Umbilical cord (tissue), 2 donors: ENCODE measurements at places on chromosomes 6 and 20.

DNA sequence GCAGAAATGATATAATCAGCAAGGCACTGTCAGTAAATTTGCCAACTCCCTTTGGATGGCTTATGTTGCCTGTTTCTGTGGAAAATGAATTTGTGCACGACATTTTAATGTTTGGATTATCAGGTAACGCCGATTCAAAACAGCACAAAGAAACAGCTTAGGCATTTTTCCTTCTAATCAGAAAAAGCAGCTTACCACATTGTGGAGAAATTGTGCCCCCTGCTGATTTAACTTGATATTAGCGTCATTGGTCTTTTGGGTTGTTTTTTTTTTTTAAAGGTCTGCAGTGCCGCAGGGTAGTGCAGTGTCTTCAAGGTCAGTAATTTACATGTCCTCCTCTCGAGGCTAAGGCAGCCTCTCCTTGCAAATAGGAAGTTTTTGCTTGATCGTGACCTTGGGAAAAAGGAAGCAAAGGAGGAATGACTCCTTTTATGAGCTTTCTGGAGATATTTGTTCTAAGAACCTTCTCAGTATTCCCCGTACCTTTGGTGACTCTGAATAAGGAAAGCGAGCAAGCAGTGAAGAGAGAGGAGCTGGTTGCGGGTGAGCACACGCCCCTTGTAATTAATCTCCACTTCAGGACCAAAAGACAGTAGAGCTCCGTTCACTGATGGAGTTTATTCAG lies 79.1 kb downstream of the ELOVL4 start:
- DNase-seq, result peak; percentile 90

DNA sequence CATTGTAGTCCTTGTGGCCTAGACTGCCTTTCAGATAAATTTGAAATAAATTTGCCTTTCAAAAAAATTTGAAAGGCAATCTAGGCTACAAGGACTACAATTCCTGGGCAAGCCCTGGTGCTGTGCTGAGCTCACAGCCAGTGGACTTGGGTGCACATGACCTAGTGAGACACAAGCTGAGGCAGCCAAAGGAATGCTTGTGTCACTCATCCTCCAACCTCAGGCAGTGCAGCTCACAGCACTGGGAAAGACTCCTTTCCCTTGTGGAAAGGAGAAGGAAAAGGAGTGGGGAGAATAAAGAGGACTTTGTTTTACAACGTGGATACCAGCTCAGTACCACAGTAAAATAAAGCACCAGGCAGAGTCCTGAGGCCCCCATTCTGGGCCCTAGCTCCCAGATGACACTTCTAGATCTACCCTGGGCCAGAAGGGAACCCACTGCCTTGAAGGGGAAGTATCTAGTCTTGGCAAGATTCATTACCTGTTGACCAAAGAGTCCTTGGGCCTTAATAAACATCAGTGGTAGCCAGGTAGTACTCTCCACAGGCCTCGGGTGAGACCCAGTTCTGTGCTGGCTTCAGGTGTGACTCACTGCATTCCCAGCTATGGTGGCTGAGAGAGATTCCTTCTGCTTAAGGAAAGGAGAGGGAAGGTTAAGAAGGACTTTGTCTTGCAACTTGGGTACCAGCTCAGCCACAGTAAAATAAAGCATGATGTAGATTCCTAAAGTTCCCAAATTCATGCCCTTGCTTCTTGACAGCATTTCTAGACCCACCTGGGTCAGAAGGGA lies 659.7 kb upstream of the FLRT3 start:
- no peak for DNase-seq

DNA sequence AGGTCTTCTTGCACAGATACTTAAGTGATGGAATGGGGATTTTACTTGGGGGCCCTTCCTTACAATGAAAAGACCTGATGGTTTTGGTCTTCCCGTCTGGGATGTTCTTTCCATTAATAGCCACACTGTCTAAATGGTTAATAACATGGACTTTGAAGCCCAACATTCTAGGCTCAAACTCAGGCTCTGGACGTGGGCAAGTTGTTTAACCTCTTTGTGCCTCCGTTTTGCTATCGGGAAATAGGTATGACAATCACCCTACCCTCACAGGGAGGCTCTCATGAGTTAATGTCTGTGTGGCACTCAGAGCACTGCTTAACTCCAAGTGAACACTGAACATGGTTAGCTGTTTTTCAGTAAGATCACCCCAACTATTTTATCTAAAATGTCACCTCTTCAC lies 360.7 kb upstream of the FLRT3 start:
- no peak for DNase-seq

- no peak for DNase-seq
Observed at GRCh38 chr6:158358450-158359077, 46.3 kb downstream of the TULP4 start.

- DNase-seq, result peak; percentile 73
Observed at GRCh38 chr6:33744001-33744848, 2.5 kb downstream of the IP6K3 start.

DNA sequence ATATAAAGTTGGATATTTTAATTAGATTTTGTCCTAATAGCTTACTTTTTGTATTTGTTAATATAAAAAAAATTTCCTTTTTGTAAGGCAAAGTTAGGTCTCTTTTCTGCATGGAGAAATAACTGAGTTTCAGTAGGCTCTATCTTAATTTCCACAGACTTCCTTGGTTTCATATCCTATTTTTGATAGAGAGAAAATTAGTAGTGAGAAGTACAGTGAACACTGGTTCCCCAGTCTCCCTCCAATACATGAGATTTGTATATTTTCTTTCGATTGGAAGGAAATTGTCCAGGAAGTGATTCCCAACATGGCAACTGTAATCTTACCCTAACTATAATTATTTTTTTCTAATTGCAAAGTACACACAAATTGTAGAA lies 26.4 kb downstream of the TRIM27 start:
- DNase-seq, result no peak

DNA sequence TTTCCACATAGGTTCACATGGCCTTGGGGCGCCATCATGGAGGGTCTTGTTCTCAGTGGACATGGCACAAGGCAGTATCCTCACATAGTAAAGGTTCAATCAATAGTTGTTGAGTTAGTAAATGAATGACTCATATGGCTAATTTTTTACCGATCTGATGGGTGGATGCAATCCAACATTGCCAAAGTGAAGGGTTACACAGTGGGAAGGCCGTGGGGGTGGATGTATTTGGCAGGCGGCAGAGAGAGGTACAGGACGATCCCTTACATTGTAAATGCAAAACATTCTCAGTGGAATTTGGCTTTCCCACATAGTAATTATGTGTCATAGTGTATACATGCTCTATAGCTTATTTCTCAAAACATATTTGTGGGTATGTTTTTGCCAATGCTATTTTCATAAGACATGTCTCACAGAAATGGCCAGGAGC lies 21.0 kb upstream of the PDE7B start:
- no peak for DNase-seq

DNA sequence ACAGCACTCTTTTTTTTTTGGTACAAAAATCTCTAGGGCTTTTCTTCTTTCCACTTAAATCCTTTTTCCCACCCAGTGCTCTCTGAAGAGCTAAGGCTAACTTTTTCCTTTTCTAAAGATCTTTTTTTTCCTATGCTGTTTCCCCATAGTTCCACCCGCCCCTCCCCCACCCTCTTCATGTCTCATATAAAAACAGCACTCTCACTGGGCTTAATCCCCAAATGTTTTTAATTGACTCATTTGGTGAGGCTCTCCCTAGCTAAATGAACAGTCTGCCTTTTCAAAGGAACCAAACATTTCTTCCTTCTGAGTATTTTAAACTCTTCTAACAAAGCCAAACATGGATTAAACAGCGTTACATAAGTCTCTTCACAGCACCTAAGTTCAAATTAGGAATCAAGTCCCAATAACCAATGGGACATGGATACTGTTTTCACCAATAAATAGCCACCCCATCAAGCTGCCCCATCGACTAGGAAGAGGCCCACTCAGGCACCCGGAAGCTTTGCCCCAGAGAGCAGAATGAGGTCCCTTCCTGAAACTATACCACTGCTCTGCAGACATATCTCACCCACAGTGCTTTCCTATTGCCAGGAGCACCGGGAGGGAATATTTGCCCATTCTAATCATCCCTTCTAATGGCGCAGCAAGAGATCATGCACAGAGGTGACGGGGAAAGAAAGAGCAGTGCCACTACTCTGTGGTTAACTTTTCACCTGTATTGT lies 63.7 kb downstream of the ATXN1 start:
- no peak for DNase-seq

DNA sequence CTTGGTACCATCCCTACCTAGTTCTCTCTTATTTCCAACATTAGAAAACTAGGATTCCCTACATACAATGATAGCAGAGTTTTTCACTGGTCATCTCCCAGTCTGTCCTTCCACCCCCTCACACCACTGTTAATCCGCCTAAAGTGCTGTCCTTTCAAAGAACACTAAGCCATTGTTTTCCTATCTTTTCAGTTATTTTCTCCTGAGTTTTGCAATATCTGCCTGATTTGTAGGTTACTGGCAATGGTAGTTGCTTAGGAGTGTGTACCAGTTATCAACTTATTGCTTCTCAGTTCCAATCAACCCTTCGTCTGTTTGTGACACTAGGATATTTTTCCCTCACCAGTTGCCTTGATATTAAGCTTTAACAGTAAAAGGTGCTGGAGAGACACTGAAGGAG lies 135.0 kb downstream of the EPM2A start:
- DNase-seq, result no peak

GRCh38 chr6:44043479-44044153 lies 83.6 kb downstream of the MRPL14 start:
- DNase-seq, result no peak

DNA sequence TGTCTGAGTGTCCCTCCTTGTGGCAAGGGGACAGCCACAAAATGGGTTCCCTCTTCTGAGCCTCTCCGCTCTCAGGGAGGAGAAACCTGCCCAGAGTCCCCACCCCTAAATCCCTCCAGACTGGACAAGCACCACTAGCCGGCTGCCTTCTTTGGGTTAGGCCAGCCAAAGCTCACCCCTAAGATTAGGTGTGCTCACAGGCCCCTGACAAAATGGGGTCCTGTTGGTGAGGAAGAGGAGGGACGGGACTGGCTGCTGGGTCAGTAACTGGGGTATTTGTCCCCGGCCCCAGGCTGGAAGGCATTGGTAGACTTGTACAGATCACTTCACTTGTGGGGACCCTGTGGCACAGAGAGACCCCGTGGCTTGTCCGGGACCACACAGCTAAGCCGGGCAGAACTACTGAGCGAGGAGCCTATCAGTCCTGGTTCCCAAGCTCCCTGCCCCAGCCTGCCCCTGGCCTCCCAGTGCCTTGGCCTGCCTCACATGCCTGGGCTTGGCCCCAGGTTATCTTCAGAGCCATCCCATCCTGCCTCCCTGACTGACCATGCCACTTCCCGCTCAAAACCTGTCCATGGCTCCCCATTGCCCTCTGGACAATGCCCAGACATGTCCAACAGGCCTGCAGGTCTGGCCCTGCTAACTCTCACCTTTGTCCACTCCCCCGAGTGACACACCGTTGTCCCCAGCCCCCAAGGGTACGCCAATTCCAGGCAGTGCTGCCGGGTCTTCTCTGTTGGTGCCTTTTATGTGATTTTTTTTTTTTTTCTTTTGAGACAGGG lies 10.5 kb upstream of the AVP start:
- DNase-seq, result no peak

GRCh38 chr20:43690943-43691598 lies 24.2 kb downstream of the MYBL2 start:
- DNase-seq, result no peak
